ENCODE measurements at places on chromosomes 16 and 17.

- DNase-seq: no peak
Measured at GRCh38 chr16:81004646-81005353, 1.9 kb downstream of the CMC2 start.

- DNase-seq: no peak
Measured at GRCh38 chr16:79247386-79247785, 353.2 kb downstream of the MAF start.

DNA sequence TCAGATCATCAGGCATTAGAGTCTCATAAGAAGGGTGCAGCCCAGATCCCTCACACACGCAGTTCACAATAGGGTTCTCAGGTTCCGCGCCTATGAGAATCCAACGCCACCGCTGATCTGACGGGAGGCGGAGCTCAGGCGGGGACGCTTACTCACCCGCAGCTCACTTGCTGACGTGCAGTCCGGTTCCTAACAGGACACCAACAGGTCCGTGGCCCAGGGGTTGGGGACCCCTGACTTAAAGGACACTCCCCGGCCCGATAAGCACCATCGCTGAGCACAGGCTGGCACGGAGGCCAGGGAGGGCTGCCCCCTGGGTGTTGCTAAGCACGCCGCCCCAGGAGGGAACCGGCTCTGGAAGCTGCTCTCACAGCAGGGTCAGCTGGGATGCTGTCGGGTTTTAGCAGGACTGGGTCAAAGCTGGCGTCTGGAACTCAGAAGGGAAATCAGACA, 30.1 kb upstream of the BAHCC1 start:
- DNase-seq: no peak

GRCh38 chr17:76493505-76494167, 7.6 kb downstream of the RHBDF2 start:
- DNase-seq: no peak

DNA sequence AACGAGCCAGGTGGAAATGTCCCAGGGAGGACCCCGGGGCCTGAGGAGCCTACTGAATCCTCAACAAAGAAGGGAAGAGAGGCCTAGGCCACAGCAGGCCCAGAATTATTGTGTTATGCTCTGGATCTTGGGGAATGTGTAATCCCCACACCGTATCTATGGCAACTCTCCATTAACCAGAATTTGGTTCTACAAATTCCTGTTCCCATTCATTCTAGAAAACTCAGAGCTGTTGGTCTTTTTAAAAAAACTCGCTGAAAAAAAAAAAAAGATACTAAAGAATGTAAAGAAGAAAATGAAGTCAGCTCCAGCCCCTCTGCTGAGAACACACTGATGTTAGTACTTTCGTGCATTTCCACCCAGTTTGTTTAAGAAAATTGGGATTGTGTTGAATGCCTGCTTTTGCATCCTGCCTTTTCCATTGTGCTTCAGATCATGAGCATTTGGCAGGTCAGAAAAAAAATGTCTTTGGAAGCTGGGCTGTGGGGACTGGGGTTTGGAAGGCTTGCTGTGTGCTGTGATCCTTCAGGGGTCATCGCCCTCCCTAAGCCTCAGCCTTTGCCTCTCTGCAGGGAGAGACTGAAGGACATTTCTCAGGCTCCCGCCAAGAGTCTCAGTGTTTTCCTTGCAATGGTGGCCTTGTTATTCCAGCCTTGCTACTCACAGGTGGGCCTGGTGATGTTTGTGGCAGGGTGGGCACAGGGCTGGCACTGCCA, 69.5 kb downstream of the SREBF1 start:
- no peak for DNase-seq

- no peak for DNase-seq
Measured at GRCh38 chr16:12750554-12750918, 53.2 kb downstream of the CPPED1 start.

DNA sequence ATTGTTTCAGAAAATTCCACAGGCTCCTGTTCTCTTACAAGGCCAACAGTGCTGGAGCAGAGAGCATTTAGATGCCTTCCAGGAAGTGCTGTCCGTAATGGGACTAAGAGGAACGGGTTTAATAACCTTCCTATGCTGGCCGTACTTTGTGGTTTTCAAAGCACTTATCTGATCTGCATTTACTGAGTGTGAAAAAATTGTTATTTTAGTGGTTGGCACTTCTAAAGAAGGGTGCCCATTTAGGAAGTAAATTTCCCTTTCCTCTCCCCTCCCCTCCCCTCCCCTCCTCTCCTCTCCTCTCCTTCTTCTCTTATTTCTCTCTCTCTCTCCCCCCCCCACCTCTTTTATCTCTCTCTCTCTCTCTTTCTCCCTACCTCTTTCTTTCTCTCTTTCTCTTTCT, 72.0 kb upstream of the DNAJA2 start:
- DNase-seq: no peak

GRCh38 chr17:72345536-72345935, 224.7 kb downstream of the SOX9 start:
- no peak for DNase-seq
